ENCODE measurements at places on chromosomes 6 and 20.

DNA sequence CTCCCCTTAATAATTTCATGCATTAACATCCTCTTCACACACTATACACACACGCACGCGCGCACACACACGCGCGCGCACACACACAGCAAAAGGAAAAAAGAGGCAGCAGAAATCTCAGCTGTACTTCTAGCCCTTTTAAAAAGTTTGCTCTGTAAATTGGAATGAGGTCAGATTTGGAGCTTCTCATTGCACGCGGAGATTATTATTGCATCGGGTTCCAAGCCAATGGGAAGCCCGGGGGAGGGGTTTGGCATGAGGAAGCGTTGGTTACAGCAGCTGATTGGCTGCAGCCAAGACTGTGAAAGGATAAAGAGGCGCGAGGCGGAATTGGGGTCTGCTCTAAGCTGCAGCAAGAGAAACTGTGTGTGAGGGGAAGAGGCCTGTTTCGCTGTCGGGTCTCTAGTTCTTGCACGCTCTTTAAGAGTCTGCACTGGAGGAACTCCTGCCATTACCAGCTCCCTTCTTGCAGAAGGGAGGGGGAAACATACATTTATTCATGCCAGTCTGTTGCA, at the start of gene SOX4:
SOX4 (plus strand) TSS at position 340 of the 515 bp plus-strand sequence. CDS start 784 bp downstream, outside the sequence.
- DNase-seq = no peak

DNA sequence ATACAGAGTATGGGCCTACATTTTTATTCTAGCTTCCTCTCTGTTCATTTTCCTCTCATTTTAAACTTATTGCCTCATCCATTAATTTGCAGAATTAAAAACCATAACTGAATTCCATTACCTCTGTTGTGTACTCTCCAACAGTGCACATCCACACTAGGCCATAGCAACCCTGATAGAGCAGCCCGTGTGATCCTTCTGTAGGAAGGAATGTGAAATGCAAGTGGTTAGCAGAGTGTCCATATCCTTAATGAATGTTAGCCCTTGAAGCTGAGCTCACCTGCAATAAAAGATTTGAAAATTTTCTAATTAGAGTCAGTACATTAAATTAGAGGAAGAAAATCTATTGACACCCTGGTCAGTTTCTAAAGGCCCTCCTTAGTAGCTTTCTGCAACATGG, 6.5 kb upstream of the GRIK2 start:
- DNase-seq = no peak

DNA sequence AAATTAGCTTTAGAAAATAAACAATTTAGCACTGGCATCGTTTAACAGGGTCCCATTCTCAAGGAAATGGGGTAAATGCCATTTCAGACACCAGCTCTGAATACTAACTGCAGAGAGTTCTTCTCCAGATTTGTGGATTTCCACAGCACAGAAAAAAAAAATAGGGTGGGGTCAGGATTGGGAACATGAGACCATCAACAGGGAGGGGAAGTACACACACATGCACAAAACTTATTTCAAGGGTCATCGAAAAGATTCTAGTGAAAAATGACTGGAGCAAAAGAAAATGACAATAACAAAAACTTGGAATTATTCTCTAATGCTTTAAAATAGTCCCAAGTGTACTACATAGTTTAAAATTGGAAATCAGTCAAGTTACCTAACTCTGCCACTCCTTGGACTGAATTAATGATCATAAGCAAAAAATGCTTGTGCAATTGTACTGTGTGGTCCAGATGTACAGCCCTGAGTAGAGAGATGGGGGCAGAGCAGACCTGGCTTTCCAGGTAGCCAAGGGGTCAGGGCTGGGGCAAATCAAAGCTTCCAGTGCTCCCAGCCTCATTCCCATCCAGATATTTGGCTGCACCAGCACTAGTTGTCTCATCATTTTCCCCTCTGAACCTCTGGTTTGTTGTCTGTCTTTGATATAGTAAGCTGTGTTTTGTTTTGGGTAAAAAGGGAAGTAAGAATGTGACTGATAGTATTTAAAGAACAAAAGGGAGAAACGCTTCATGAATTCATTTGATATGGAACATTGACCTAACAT, 152.4 kb downstream of the SOBP start:
- DNase-seq = no peak

DNA sequence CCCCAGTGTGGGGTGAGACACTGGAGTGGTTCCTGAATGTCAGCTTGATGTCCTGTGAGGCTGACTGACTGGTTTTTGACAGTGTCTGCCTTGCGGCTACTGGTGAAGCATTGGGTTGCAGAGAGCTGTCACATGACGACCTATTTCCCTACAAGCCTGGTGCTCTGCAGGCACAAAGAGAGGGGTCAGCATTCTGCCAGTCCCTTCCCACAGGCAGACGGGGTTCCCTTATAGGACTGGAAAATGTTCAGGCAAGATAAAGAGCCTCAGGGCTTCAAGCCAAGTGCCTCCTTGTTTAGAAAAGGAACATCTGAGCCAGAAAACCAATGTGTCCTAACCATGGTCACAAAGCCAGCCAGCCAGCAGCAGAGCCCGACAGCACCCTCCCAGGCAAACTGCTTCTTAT, 11.0 kb downstream of the LY86 start:
- no peak for DNase-seq

DNA sequence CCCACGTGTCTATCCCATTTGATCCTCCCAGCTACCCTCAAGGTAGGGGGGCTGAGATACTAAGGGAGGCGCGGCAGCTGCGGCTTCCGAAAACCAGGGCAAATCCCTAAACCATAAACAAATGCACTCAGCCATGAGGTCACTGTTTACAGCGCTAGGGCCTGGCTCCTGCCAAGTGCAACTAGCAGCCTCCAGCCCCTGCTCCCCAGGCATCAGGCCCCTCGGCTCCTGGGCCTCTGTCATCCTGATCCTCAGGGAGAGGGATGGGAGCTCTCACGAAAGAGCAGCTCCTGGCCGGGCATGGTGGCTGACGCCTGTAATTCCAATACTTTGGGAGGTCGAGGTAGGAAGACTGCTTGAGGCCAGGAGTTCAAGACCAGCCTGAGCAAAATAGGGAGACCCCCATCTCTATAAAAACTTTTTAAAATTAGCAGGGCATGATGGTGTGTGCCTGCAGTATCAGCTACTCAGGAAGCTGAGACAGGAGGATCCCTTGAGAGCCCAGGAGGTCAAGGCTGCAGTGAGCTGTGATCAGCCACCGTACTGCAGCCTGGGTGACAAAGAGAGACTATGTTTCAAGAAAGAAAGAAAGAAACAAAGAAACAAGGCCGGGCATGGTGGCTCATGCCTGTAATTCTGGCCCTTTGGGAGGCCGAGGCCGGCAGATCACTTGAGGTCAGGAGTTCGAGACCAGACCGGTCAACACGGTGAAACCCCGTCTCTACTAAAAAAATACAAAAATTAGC, 42.5 kb upstream of the TLDC2 start:
- DNase-seq = no peak

- no peak for DNase-seq
Observed at GRCh38 chr6:91240878-91241603, 654.2 kb upstream of the MAP3K7 start.

- peak; percentile 21 for DNase-seq
Observed at GRCh38 chr6:34459899-34460593, 5.8 kb upstream of the PACSIN1 start.

GRCh38 chr6:108578595-108579327, 18.0 kb downstream of the FOXO3 start:
- DNase-seq = no peak

Measured in stimulated activated CD4-positive, alpha-beta T cell treated with anti-CD3 and anti-CD28 coated beads, Interleukin-12 subunit alpha, Interleukin-12 subunit beta, amount 100 ng/mL, for 48 hours (primary cell).